ENCODE measurements at places on chromosomes 6 and 20.

DNA sequence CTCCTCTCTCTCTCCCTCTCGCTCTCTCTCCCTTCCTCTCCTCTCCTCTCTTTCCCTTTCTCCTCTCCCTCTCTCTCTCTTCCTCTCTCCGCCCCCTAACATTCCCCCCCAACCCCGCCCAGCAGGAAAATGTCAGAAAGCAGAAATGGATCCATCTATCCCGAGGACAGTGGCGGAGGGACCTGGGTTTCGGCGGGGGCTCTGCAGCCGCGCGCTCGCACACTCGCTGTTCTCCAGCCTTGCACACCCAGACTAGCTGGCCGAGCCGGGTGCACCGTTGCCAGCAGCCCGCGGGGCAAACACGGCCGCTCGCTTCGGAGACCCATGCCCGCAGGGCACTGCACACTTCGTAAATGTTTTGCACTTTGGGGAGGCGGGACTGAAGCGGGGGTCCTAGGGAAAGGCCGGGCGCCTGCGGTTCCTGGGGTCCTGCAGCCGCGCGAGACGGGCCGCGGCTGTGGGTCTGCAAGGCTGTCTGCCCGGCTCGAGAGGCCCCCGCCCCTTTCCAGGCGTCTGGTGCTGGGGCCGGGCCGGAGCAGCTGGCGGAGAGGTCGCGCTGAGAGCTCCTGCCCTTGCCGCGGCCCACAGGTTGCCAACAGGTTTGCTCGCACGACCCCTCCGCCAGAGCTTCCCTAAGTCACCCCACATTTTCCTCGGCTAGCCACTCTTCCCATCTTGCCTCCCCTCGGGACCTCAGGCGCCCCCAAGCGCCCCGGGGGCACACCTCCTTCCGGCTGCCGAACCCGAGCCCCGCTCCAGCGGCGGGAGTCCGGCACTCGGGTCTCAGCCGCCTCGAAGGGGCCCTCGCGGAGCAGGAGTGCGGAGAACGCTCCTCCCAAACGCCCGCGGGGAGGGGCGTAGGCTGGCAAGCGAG is 818 bp upstream of the MDGA1 start:
- peak; percentile 33 for DNase-seq

- DNase-seq = no peak
Measured at GRCh38 chr6:155121294-155121693, 126.2 kb downstream of the TIAM2 start.

- no peak for DNase-seq
Measured at GRCh38 chr20:21522481-21523280, 8.8 kb upstream of the NKX2-2 start.

DNA sequence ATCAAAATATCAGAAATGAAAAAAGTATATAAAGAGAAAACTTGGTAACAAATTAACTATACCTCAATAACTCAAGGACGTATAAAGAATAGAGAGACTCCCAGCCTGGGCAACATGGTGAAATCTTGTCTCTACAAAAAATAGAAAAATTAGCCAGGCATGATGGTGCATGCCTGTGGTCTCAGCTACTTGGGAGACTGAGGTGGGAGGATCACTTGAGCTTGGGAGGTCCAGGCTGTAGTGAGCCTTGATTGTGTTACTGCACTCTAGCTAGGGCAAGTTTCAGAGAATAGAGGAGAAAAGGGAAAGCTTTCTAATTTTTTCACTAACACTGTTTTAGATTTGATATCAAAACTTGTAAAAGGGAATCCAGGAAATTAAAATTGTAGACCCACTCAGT is 295.9 kb downstream of the GJA1 start:
- DNase-seq = no peak

DNA sequence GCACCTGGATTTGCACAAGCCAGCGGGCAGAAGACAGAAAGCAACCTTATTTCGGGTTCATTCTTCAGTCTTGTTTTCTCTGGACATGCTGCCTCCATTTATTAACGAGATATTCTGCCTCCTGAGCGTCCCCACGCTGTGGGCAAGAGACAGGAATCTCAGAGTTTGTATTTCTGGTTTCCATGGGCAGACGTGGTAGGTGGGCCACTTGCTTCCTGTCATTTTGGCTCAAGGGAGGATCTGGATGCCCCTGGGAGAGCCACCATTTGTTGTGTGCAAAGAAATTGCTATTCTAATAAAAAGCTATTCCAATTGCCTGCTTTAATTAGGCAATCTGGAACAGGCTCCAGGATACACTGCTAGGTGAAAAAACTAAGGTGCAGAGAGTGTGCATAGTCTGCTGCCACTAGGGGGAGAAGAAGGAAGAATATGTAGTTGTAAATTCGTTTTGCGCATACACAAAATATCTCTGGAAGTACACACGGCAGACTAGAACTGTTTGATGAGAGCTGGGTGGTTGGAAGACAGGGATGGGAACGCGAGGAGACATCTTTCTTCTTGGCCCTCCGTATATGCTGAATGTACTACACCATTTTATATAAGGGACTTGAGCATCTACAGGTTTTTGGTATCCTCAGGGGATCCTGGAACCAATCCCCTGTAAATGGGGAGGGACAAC is 30.1 kb upstream of the SLC16A10 start:
- DNase-seq = no peak

DNA sequence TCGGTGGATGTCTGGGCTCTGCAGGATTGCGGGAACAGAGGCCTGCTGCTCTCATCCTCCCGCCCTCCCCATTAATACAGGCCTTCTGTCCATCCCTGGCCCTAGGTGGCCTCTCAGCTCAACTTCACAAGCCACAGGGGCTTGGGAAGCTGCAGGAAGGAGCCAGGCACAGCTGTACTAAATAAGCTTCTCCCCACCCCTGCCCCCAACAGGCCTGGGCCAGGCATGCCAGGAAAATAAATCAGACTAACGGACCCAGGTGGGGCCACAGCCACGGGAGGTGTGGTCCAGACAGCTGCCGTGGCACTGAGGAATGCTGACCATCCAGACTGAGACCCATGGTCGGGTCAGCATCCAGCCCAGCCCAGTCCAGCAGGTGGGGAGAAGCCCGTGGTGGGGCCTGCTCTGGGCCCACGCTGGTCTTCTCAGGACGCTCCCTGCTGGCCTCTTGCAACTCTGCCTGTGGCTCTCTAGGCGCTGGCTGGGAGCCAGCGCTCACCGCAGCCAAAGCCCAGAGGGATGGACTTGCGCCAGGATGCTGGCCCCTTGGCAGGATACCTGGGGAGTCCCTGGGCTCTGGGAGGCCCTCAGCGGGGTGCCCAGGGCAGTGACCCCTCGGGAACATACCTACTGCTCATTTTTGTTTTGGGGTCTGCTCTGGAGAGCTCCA is 8.6 kb upstream of the YTHDF1 start:
- DNase-seq = no peak

- no peak for DNase-seq
Measured at GRCh38 chr20:43283126-43283525, 93.4 kb upstream of the PTPRT start.

DNA sequence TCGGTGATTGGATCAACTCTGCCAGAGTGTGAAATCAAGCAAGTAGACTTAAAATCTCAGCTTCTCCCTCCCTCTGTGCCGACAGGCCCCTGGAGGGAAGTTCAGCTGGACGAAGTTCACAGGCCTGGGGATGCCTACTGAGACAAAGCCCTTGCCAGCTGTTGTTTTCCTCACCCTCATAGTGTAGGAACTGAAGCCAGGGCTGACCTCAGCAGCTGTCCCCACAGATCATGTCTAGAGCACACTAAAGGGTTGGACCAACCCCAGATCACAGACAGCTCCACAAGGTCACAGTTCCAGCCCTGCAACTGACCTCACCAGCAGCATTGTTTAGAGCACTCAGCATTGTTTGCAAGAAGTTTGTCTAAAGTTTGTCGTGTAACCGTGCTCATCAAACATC is 261.9 kb upstream of the ECI2 start:
- DNase-seq = no peak

- DNase-seq = no peak
Measured at GRCh38 chr20:2023151-2023550, 29.3 kb upstream of the PDYN start.

DNA sequence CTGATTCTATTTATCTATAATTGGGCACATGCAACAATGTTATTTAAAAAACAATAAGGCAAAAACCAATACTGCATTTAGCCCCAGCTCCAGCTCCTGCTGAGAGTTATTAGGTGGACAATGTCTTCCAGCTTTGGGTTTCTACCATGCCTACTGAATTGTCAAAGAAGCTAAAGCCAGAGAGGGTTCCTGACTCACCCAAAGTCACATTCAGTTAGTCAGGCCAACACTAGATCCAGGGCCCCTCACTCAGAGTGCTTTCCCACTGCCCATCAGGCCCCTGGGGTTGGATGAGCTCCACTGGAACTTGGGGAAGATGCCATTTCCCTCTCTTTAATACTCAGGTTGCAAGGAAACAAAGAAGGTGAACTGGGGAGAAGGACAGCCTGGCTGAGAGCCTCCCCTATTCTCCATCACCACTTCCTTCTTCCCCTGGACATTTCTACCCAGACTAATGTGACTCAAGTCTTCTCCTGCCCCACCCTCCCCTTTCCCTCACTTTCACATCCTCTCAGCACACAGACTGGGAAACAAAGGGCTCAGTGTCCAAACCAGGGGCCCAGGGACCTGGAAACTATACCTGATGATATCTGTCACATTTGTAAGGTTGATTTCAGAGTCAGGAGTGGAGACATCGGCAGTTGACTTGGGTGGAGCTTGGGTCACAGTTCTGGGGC is 6.0 kb downstream of the TREM1 start:
- DNase-seq = no peak

DNA sequence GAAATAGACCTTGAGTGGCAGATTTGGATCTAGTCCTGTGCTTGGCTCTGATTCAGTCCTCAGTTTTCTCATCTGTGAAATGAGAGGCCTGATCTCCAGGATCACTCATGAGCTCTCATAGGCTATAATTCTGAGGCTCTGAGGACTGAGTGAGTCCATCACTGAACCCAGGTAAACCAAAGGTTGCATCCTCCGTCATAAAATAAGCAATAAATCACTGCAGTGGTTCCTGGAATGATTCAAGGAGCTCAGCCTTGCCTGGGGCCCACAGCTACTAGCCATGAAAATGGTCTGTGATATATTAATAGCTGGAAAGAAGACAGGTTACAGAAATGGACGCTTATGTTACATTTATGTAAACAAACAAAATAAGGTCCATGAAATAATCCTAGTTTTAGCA is 124.8 kb downstream of the MAP3K7 start:
- no peak for DNase-seq

DNA sequence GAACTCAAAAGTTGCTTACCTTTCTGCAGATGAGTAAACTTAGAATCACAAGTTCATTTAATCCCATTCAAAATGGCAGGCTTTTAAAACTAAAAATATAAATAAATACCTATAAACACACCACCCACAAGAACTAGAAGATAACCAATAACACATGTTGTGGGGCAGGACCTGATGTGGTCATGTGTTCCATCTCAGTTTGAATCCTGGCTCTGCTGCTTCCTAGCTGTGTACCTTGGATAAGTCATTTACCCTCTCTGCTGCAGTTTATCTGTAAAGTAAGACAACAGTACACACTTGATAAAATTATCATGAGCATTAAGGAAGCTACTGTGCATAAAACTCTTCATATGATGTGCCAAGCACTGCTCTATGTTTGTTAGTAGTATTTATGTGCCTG is 22.0 kb downstream of the TRIM27 start:
- DNase-seq = no peak

GRCh38 chr6:52373151-52373690 is 11.3 kb downstream of the PAQR8 start:
- no peak for DNase-seq

GRCh38 chr6:84123186-84123585 is 89.6 kb downstream of the MRAP2 start:
- DNase-seq = no peak

DNA sequence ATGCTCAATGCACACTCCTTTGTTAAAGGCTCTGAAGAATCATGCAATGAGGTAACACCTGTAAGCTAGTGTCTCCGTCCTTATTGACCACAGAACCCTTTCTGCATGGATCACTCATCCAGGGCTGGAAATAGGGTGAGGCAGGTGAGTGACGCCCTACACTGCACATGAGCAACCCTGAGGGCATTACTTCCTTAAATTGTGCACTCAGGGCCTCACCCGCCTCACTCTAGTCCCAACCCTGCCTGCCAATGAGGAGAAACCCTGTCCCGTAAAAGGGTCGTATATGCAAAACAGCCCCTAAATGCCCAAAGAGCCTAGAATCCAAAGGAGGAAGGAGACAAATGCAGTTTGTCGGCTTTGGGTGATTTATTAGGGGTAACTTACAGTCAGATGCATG is 33.6 kb upstream of the NOP56 start:
- DNase-seq = no peak

DNA sequence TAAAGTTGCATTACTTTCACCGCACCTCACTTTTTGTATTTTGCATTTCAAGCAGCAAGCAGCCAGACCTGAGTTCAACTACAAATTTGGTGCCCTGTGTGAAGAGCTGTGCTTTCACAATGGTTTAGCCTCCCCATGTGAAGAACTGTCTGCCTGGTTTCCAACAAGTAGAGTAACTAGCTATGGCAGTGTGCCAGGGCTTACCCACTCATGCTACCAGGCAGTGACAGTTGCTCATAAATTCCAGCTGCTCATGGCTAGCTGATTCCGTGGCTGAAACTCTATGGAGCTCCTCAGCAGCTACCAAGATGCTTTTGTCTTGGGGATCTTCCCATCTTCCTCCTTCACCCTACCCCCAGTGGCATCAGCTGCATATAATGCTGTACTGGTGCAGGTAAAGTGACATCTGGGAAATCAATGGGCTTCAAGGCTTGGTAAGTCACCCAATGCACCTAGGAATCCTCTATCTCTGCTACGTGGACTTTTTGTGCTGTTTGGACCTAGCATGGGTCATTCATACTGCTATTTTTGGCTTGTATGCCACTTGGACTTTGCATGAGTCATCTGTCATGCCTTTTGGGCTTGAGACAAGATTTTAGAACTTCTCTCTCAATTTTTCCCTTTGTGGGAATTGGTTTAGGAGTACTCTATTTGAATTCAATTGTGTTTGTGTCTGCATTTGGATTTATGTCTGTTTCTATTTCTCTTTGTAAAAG is 176.5 kb upstream of the GJE1 start:
- DNase-seq = no peak

- no peak for DNase-seq
Measured at GRCh38 chr6:20309186-20309585, 92.5 kb upstream of the E2F3 start.

GRCh38 chr6:121594053-121594452 is 158.6 kb downstream of the GJA1 start:
- DNase-seq = no peak

DNA sequence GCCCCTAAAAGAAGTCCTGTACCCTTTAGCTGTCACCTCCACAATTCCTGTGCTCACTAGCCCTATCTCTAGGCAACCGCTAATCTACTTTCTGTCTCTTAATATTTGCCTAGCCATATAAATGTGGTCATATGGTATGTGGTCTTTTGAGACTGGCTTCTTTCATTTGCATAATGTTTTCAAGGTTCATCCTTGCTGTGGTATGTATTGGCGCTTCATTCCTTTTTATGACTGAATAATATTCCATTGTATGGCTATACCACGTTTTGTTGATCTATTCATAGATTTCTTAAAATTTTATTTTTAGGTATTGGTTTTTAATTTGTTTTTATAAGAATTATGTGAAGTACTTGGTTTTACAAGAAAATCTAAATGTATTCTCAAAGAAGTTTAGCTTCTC is 70.0 kb downstream of the MAP3K4 start:
- DNase-seq = no peak

GRCh38 chr20:818001-818664 is 15.4 kb upstream of the FAM110A start:
- no peak for DNase-seq

Data from stimulated activated CD4-positive, alpha-beta T cell treated with anti-CD3 and anti-CD28 coated beads, Interleukin-1b, Interleukin-23, amount 100 ng/mL, for 1 hour (primary cell).